Left renal cortex interstitium (tissue), 4 donors: ENCODE measurements at places on chromosomes 12 and 14.
A peak's percentile ranks its signal among the peaks of the same experiment; 100 is the strongest.

GRCh38 chr12:56127888-56128669, at the start of gene ESYT1:
TSS of gene ESYT1 (plus strand) at chr12:56128267. CDS start at chr12:56128320, 53 bp downstream.
- peak; percentile 95 for DNase-seq

DNA sequence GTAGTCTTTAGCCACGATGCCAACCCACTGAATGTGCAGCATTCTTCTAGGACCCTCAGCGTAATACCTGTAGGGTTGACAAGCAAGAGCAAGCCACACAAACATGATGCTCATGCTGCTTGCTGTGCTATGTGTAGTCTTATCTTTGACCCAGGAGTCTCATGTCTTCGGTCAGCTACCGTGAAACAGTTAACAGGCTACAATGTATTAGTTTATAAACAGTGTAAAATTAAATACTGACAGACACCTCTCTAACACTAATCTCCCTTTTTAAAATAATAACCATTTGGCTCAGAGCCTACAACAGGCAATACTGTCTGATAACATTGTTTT, 1.9 kb downstream of the EAPP start:
- DNase-seq, result no peak

GRCh38 chr14:101402936-101403660, 158.2 kb upstream of the DIO3 start:
- DNase-seq, result no peak

- no peak for DNase-seq
Measured at GRCh38 chr12:83980398-83980797, 932.2 kb downstream of the SLC6A15 start.

- DNase-seq, result no peak
Measured at GRCh38 chr14:70061108-70061507, 127.6 kb downstream of the SLC8A3 start.

DNA sequence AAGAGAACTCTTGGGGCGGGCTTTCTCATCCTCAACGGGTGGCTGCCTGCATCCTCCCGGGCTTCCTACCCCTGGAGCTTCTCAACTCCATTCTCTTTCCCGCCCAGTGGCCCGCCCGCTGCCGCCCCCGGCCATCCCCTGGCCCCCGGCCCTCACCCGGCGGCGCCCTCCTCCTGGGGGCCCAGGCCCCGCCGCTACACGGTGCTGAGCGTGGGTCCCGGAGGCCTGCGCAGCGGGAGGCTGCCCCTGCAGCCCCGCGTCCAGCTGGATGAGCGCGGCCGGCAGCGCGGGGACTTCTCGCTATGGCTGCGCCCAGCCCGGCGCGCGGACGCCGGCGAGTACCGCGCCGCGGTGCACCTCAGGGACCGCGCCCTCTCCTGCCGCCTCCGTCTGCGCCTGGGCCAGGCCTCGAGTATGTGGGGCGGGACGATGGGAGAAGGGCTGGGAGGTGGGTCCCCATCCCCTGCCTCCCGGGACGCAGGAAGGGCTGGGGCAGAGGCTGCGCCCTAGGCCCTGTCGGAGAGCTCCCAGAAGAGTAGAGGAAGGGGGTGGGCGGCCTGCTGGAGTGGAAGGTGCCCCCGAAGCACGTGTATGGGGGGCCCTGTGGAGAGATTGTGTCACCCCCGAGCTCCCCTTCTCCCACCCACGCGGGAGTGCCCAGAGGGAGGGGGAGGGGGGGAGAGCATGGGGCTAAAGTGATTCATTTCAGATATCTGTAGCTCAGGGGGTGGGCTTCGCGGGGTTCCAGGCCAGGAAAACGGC, 1.5 kb downstream of the LAG3 start:
- DNase-seq, result no peak
